ENCODE measurements at places on chromosomes 2 and 18. TPM values are rescaled to one million over a fixed set of nuclear protein-coding genes. Genes with fewer than 3 reads are reported as not detected.

TUBA3E gene
- total RNA-seq: not detected

IL37 gene
- not detected for total RNA-seq

COBLL1 gene
- 7.8 TPM for total RNA-seq

KYNU gene
- not detected for total RNA-seq

OR6B2 gene
- total RNA-seq: not detected

TNS1 gene
- 45.8 TPM for total RNA-seq
